ENCODE measurements at places on chromosomes 13 and 19.

DNA sequence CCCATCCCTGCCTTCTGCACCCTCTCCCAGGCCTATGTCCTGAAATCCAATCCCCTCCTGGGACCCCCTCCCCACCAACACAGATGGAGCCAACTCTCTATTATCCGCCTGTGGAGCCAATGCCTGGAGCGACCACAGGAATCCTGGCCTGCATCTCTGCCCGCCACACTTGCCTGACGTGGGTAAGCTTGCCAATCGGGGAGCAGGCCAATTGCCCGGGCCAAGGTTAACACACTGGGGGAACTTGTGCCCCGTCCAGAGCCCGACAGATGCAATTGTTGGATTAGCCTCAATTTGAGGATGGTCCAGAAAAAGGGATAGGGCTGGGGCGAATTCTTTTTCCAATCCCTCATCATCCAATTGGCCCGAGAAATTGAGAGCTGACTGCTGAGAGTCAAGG is 5.9 kb downstream of the WIZ start:
- DNase-seq: no peak

DNA sequence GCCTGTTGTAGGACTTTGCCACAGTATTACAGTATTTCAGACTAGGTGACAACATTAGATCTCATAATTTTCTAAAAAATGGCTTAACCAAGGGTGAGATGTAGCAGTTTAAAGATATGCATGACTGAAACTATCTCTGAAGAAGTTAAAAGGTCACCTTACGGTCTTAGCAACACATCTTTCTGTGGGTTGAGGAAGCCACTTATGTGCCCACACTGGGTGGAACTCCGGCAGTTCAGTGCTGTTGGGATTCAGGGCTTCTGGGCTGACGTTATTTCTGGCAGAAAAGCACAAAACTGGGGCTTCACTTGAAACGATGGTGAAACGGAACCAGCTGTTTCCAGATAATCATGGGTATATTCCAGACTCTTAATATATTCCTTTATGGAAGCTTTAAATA is 697.3 kb downstream of the PCDH9 start:
- no peak for DNase-seq

DNA sequence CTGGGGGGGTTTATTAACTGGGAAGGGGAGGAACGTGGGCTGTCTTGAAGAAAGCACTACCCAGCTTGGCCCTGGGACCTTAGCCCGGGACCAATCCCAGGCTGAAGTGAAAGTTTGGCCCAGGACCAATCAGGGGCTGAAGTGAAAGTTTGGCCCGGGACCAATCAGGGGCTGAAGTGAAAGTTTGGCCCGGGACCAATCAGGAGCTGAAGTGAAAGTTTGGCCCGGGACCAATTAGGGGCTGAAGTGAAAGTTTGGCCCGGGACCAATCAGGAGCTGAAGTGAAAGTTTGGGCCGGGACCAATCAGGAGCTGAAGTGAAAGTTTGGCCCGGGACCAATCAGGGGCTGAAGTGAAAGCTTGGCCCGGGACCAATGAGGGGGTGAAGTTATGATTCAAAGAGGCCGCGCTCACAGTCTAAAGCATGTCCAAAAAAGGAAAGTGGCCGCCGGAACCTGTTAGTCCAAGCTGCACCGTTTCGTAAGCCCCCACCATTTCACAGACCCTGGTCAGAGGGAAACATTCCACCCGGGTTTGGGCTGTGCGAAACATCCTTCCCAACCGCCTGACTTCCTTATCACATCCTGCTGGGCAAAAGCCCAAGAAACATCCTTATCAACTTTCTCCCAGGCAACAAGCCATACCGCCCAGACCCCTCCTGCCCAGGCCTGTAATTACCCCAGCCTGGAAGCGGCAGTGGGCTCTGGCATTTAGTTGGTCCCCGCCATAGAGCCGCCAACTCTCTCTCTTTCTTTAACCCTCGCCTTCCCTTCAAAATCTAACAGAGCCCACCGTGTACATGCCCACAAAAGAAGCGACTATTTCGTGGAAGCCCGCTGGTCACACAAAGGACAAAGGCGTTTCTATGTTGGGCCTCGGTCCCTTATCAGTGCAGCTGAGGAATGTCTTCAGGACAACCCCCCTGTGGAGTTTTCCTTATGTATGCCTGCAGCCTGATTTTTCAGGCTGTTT is 1.1 kb downstream of the ZNF850 start:
- peak; percentile 2 for DNase-seq

DNA sequence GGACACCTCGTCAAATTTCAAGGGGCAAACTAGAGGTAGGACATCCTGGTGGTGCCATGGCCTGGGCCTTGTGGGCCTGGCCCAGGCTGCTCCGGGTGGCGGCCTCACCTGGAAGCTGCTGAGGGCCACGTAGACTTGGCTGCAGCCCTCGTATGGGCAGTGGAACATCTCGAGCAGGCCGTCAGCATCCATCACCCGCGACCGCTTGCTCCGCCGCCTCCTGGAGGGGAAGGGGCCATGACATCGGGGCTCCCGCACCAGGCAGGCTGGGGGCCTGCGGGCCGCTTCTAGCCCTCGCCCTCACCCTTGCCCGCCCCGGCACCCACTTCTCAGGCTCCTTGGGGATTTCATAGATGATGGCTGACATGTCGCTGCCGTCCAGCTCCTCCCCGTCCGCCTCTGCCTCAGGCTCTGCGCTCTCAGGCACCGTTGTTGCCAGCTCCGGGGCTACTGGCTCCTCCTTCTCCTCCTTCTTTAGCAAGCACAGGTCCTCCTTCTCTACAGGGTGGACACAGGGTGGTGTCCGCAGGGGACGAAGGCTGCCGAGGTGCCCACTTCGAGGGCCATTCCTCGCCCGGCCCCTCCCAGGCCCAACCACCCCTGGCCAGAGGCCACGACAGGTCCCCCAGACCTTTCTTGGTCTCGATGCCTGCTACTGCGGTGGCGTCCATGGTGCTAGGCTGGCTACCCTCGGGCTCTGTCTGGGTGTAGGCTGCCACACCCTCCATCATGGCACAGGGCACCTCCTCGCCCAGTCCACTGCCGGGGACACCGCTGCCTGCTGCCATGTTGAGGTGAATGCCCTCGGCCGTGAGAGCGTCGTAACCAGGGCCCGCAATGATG is 6.0 kb upstream of the ELAVL3 start:
- DNase-seq: no peak

GRCh38 chr13:111845621-111846351 is 221.2 kb upstream of the SOX1 start:
- DNase-seq: peak; percentile 41

- DNase-seq: no peak
Observed at GRCh38 chr13:25502551-25502950, 130.8 kb downstream of the ATP8A2 start.

DNA sequence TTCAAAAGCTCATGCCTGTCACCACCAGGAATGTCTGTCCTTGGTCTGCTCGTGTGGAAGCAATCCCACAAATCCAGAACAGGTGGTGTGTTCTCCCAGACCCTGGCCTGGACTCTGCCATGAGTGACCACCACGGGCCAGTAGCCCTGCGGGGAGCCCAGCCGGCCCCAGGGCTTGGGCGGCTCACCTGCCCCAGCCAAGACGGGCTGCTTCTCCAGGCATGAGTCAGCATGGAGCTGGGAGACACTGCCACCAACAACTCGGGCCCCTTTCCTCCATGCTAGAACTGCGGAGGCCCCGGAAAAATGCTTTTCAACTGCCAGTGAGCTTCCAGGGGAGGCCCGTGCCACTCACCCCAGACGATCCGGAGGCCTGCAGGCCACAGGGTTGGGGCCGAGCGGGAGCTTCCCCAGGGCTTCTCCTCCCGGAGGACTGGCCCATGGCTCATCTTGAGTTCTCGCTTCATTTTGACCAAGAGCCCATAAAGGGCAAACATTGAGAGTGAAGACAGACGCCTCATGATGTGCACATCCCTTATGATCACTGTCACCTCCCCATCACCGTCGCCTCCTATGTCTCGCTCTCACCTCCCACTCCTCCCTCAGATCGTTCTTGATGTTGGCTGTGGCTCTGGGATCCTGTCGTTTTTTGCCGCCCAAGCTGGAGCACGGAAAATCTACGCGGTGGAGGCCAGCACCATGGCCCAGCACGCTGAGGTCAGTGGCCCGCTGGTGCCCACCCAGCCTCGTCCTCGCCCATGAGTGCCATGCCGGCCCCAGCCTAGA is 16.7 kb downstream of the YIPF2 start:
- no peak for DNase-seq

DNA sequence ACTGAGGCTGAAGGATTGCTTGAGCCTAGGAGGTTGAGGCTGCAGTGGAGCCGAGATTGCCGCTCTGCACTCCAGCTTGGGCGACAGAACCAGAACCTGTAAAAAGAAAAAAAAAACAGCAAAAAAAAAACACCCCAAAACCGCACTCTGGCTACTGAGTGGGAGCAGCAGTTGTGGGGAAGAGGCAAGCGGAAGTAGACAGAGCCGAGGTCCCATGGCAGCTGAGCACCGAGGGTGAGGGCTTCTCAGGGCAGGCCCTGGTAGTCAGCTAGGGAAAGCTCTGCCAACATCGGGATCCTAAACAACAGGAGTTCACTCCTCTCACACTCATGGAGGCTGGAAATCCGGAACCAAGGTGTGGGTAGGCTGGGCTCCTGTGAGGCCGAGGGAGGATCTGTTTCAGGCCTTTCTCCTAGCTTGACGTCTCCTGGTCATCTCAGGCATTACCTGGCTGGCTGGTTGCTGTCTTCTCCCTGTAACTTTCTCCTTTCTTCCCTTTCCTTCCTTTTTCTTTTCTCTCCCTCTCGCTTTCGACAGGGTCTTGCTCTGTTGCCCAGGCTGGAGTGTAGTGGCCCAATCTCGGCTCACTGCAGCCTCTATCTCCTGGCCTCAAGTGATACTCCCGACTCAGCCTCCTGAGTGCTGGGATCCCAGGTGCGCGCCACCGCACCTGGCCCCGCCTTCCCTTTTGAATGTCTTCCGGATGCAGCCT is 15.8 kb upstream of the LATS2 start:
- DNase-seq: no peak

GRCh38 chr13:110012102-110012739 is 225.8 kb upstream of the IRS2 start:
- no peak for DNase-seq

DNA sequence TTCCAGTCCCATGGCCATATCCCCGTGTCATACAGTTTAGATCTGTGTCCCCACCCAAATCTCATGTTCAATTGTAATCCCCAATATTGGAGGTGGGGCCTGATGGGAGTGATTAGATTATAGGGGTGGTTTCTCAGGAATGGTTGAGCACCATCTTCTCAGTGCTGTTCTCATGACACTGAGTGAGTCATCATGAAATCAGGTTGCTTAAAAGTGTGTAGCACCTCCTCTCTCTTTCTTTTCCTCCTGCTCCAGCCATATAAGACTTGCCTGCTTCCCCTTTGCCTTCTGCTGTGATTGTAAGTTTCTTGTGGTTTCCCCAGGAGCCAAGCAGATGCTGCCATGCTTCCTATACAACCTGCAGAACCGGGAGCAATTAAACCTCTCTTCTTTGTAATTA is 197.8 kb downstream of the NALCN start:
- DNase-seq: no peak

GRCh38 chr13:62125451-62125850 is 709.8 kb upstream of the PCDH20 start:
- no peak for DNase-seq

- no peak for DNase-seq
Observed at GRCh38 chr19:46144756-46145155, 3.3 kb upstream of the IGFL2 start.

DNA sequence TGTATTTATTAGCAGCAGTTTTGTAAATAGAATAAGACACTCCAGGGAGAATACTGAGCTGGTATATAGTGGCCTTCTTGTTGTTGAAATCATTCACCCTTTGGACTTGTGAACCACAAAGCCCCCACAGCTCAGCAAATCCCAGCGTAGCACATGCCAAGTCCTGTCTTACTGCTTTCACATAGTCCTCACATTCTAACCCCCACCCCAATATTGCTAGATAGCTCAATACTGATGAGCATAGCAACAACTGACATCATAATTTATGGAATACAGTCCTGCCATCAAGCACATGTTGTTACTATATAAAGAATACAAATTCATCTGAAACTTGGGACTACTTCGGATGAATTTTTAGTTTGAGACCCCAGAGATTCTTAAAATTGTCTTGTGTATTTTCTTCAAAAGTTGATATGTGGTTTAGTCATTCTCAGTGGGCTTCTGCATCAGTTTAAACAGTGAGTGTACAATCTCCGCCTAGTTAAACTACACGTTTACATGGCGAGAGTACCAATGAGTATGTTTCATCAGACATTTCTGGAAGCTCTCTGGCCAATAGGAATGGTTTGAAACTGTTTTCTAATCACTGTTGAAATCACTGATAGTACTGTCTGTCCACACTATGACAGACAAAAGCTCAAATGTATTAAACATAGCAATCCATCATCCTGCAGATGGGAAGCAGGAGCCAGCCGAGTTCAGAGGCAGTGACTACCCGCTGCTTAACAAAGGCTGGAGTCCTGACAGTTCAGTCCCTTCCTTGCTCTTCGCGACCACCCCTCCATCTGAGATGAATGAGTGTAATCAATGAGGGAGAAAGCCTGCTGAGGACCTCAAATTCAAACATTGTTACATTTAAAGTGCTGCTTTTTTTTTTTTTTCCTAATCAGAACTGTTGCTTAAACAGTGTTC is 15.2 kb downstream of the DACH1 start:
- DNase-seq: no peak

DNA sequence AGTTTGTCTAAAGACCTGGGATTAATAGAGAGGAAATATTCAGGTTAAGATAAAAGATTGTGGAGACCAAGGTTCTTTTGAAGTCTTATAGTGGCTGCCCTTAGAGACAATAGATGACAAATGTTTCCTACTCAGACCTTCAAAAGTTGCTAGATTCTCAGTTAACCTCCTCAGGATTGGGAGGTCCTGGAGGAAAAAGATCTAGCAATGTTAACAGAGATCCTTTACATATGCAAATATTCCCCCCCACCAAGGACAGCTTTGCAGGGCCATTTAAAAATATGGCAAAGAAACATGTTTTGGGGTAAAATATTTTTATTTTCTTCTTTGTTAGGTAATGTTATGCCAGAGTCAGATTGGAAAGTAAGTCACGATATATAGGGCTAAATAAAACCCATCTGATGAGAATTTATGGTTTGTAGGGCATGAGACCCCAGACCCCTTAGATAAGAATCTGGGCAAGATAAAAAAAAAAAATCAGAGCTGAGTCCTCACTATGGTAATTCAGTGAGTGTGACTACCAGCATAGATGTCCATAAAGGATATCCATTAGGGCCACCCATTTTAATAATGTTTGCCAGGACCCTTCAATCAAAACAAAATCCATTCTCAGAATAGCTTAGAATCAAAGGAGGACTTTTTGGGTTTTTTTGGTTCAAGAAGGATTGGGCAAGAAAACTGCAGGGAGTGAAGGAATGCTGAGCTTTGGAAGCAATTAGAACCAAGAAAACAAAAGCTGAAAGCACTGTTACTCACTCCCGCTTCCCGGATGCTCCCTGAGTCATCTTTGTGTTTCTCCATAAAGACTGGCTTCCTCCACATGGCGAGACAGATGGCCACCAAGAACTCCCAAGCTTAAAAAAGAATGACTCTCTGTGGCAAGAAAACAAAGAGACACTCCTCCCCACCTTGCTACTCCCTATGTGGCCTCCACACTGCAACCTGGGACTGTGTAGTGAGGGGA is 28.2 kb downstream of the VSTM1 start:
- no peak for DNase-seq

GRCh38 chr13:101529422-101529821 is 76.9 kb downstream of the ITGBL1 start:
- DNase-seq: no peak

Measured in DMS153 (cell line).